IMR-90 (cell line): ENCODE measurements at places on chromosomes 5 and 9. TPM values are rescaled to one million over a fixed set of nuclear protein-coding genes. Genes with fewer than 3 reads are reported as not detected.

- H3K36me3 ChIP-seq: peaks cover 13% of the 10 kb centered on the region
- DNase-seq: no peak
- peaks cover 4% of the 10 kb centered on the region; the same call in 1 of the 2 replicates for H3K4me1 ChIP-seq
These were observed 3.1 kb upstream of the RPL37 start for GRCh38 chr5:40838086-40838485.

DNA sequence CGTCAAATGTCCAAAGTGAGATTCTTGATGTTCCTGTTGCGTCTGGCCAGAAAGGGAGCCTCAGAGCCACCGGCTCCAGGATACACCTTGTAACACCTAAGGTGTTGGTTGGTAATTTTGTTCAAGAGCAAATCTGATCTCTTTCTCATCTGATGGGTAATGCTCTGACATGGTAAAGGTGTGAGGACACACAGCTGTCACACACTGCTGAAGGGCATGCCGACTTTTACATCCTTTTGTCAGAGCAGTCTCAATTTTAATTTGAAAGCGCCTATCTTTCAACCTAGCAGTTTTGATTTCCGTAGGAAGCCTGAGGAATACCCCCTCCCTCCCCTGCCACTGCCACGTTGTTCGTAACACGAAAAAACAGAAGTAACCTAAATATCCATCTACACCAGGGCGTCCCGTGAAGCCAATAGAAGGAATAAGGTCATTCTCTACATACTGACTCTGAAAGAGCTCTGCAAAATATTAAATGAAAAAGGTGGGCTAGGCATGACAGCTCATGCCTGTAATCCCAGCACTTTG is 57.4 kb downstream of the TSTD2 start:
- peaks cover 1% of the 10 kb centered on the region; the same call in 1 of the 2 replicates for H3K27me3 ChIP-seq
- peaks cover 5% of the 10 kb centered on the region; the same call in 1 of the 2 replicates for H3K36me3 ChIP-seq
- no peak overlapping the region for H3K4me3 ChIP-seq
- DNase-seq: no peak
- no peak overlapping the region for H3K27ac ChIP-seq

- no peak overlapping the region for H3K27ac ChIP-seq
- peak; percentile 67 for DNase-seq
- H3K36me3 ChIP-seq: no peaks in the 10 kb centered on the region
- H3K27me3 ChIP-seq: peaks cover 7% of the 10 kb centered on the region
- no peaks in the 10 kb centered on the region for H3K4me1 ChIP-seq
These were observed 79.6 kb downstream of the PDE4D start for GRCh38 chr5:59813761-59814536.

- peak overlapping the region; percentile 98 for H3K4me3 ChIP-seq
- DNase-seq: peak; percentile 62
- H3K27me3 ChIP-seq: no peaks in the 10 kb centered on the region
- H3K36me3 ChIP-seq: no peaks in the 10 kb centered on the region; the same call in 1 of the 2 replicates
These were observed 983 bp downstream of the GCNT1 start for GRCh38 chr9:76459694-76460635.

GRCh38 chr5:100667161-100667630 is 132.0 kb downstream of the FAM174A start:
- peak; percentile 43 for DNase-seq
- 0 out of 2 replicates have a peak, but pooled peaks cover 2% of the 10 kb centered on the region for H3K4me1 ChIP-seq
- H3K36me3 ChIP-seq: no peaks in the 10 kb centered on the region
- H3K27ac ChIP-seq: no peak overlapping the region

GRCh38 chr9:78806492-78807160 is 509.7 kb downstream of the PSAT1 start:
- H3K36me3 ChIP-seq: no peaks in the 10 kb centered on the region
- no peak overlapping the region for H3K27ac ChIP-seq
- no peaks in the 10 kb centered on the region for H3K4me1 ChIP-seq

- no peak overlapping the region for H3K27ac ChIP-seq
- no peaks in the 10 kb centered on the region for H3K36me3 ChIP-seq
- DNase-seq: no peak
- no peaks in the 10 kb centered on the region for H3K27me3 ChIP-seq
- no peak overlapping the region for H3K4me3 ChIP-seq
- no peaks in the 10 kb centered on the region for H3K4me1 ChIP-seq
These were observed 375.8 kb downstream of the TAF11L14 start for GRCh38 chr5:18010053-18010452.

Gene ACTBL2
- 1.6 and 1.7 TPM in 2 replicates for total RNA-seq
